C1 segment of cervical spinal cord (tissue), 14 donors: ENCODE measurements at places on chromosomes 2 and 18.
A peak's percentile ranks its signal among the peaks of the same experiment; 100 is the strongest.

DNA sequence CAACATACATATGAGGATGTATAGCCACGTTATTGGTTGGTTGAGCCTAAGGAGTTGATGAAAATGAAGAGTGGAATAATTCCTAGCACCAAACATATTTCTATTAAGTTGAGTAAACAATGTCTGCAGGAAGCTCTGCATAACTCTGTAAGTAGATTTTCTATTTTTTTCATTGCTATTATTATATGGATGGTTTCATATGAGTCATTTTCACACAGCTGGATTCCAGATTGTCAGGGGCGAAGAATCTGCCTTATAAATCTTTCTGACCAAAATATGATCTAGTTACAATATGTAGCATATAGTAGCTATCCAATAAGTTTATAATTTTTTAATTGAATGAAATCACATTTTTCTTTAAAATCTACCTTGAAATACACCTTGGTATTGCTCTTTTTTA, 468.0 kb upstream of the PKDCC start:
- no peak for DNase-seq

- no peak for DNase-seq
Observed at GRCh38 chr2:240983361-240983995, 14.9 kb upstream of the SNED1 start.

- DNase-seq, result no peak
Observed at GRCh38 chr2:4515871-4516761, 812.7 kb downstream of the DCDC2C start.

GRCh38 chr2:164831887-164832286, 9.7 kb downstream of the COBLL1 start:
- DNase-seq, result no peak

DNA sequence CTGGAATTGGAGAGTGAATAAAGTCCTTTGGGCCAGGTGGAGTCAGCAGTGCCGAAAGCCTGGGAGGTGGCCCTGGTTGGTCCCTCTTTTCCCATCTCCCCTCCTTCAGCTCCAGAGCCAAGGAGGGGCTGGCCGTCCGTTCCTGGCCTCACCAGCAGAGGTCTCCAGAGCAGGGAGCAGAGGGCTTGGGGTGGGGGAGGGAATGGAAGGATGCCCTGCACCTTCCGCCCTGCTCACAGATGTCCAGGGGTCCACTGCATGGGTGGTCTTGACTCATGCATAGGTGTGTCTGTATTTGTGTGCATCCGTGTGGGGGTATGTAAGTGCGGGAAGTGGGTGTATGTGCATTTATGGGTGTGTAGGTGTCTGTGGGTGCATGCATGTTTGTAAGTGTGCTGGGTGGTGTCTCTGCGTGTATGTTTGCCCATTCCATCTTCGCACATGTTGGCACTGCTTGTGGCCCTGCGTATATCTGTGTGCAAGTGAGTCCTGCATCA, 201.8 kb downstream of the ZFP36L2 start:
- DNase-seq, result peak; percentile 67

- DNase-seq, result no peak
Observed at GRCh38 chr18:51686590-51686989, 489.1 kb upstream of the MEX3C start.

DNA sequence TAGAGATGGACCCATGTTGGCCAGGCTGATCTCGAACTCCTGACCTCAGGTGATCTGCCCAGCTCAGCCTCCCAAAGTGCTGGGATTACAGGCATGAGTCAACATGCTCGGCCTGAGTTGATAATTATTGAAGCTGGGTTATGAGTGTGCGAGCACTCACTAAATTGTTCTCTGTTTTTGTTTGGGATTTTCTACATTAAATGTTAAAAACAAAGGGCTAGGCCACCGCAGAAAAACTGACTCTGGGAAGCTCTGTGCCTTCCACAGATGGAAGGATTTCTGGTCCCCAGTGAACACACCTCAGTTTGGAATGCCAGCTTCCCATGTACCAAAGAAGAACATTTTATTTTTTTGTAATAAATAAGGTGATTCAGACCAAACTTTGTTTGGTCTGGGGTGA, 83.0 kb downstream of the XRCC5 start:
- DNase-seq, result no peak

DNA sequence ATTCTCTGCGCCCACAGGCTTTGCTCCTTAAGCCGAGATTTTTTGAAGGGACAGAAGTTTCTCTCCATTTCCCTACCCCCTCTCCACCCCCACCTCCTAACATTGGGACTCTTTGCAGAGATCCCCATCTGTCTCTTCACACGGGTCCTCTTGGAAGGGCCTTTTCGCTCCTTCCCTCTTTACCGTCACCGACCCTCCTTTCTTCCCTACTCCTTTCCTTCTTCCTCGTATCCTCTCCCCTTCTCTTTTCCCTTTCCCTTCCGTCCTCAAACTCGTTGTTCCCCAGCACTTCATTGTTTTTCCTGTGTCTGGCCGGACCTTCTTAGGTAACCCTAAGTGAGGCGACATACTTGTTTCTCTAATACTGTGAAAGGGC, 660 bp downstream of the COPS7B start:
- no peak for DNase-seq

GRCh38 chr2:209933499-209934483, 68.6 kb upstream of the RPE start:
- peak; percentile 19 for DNase-seq

- DNase-seq, result no peak
Observed at GRCh38 chr2:168564641-168565040, 108.6 kb downstream of the CERS6 start.

GRCh38 chr18:26978812-26979341, 113.4 kb upstream of the AQP4 start:
- DNase-seq, result no peak

GRCh38 chr2:212683346-212684097, 144.9 kb upstream of the ERBB4 start:
- DNase-seq, result no peak

GRCh38 chr2:51410331-51410730, 378.4 kb upstream of the NRXN1 start:
- no peak for DNase-seq

DNA sequence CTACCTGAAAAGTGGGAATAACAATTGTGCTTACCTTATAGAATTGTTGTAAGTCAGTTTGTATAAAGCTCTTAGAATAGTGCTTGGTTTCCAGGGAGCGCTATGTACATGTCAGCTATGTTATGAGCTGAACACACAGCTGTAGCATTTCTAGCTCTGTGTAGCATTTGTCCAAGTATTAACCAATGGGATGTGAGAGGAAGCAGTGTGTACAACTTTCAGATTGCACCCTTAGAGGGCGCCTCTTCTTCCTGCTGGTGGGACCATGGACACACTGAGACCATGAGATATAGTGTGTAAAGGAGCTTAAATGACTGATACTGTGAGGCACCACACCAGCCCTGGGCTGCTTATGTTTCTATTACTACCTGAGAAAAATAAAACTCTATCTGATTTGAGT, 380.2 kb downstream of the LNPK start:
- DNase-seq, result no peak

- DNase-seq, result no peak
Observed at GRCh38 chr2:134636714-134637113, 82.1 kb downstream of the TMEM163 start.

GRCh38 chr2:233853353-233853752, 982 bp downstream of the HJURP start:
- no peak for DNase-seq

DNA sequence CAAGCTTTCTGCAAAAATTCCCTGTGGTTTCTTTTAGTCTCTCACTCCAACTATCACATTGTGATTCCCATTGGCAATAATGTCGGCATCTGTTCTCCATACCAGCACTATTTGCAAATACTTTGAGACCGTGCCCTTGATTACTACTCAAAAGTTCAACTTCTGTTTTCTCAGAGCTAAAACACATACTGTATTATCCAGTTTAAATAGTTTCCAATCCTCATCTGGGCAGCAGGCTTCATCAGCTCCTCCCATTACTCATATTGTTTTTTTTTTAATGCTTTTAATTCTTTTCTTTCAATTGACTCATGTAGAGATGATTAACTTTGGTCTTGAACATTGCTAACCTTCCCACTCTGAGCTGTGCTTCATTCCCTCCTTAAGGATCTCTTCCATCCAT, 135.8 kb downstream of the METTL8 start:
- DNase-seq, result no peak

GRCh38 chr2:144848423-144848822, 328.5 kb upstream of the ZEB2 start:
- DNase-seq, result no peak
